ENCODE measurements at places on chromosomes 12 and 14. TPM values are rescaled to one million over a fixed set of nuclear protein-coding genes. Genes with fewer than 3 reads are reported as not detected.

GRCh38 chr14:75373616-75374015, 54.2 kb upstream of the JDP2 start:
- DNase-seq, result no peak

- DNase-seq, result peak; percentile 82
Measured at GRCh38 chr12:31324116-31324844, 1.7 kb downstream of the SINHCAF start.

- no peak for DNase-seq
Measured at GRCh38 chr12:3292677-3293412, 198.2 kb upstream of the PRMT8 start.

- no peak for DNase-seq
Measured at GRCh38 chr14:105281371-105282097, 19.3 kb downstream of the BRF1 start.

DNA sequence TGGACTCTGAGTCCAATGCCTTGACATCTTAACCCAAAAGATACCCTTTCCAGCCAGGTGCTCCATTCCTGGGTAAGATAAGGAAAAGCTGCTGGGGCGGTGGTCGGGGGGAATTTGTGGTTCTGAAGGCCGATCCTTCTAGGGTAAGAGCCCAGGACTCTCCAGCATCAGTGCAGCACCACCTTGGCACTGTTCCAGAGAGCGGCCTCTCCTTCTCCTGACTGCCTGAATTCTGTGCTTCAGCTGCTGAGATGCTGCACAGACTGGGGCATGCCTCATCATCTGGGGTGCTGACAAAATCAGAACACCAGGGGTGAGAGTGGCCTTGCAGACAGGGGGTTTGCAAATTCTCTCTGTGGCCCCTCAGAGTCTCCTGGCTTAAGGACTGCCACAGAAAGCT, 87.5 kb downstream of the SPTB start:
- no peak for DNase-seq

DNA sequence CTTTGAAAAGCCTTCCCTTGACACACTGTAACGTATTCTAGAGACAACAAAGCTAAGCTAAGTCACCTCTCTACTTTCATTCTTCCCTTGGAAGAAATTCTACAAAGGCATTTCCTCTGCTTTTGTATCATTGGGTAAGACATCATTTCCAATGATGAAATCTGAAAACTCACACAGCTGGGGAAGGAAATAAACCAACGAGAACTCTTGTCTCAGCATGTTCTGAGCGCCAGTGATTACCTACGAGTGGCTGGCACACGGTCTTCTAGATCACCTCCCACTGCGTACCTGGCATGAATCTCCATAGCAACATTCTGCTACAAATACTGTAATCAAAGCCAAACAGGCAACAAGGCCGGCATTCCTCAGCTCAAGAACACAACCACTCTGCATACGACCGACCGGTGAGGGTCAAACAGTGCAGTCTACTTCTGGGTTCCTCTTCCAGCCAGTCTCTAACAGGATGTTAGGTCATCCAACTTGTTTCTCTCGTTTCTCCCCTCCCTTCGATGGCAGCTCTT, 7.6 kb downstream of the VPS37B start:
- peak; percentile 56 for DNase-seq

DNA sequence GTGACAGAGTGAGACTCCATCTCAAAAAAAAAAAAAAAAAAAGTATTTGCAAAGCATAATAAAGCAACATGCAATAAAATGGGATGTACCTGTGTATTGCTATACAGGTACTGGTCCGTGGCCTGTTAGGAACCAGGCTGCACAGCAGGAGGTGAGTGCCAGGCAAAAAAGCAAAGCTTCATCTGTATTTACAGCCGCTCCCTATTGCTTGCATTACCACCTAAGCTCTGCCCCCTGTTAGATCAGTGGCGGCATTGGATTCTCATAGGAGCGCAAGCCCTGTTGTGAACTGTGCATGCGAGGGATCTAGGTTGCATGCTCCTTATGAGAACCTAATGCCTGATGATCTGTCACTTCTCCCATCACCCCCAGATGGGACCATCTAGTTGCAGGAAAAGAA, 113.3 kb downstream of the SCAF11 start:
- no peak for DNase-seq

HOXC5 gene
- not detected for total RNA-seq

DNA sequence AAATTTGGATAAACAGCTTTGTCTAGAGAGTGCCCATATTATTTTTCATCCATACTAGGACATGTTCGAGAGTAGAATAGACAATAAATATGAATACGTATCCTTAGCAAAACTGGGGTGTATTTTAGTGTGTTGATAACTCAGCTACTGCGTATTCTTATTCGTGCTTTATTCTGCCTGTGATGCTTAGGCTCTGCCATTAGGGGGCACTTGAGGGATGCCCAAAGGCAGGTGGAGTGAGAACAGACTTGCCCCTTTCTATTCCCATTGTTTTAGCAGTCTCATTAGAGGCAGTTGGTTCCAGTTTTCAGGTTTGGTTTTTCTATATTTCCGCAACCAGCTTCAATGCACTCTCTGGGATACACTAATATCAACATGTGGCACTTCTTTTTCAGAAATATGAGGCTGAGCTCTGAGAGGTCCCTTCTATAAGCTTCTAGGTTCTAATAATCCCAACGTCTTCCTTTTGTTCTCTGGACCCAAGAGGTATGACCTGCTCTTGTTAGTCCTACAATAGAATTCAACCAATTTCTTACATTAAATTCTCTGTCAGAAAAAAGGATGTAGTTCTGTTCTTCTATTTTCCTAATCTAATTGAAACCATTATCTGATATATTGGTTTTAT, 985.7 kb upstream of the FBXO33 start:
- no peak for DNase-seq

DNA sequence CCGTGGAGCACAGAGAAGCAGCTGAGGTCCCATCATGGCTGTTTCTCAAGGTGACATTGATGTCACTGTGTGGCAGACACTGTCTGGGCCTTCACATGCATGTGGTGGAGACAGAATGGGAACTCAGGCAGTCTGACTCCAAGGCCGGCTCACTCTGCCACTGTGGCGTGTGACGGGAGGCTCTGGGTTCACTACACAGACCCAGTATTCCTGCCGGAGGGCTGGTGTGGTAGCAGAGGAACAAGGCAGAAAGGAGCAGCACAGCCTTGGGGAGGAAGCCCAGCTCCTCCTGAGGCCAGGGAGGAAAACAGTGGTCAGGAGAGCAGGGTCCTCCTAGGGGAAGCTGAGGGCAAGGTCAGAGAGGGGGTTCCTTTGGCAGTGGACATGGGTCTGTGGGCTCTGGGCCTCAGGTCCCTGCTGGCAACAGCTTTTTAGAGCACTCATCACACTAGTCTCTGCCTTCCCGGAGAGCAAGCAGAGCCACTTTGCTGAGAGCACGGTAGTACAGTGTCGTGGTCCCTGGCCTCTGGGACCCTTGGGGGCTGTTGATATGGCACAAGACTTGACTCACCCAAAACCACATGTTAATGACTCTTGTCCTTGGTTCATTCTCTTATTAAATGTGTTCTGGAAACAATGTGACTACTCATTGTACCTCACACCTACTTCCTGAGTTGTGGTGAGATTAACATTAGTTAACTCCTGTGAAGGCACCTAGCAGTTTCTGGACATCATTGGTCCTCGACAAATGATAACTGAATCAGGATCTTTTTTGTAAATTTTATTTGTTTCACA, 21.3 kb downstream of the DCAF4 start:
- no peak for DNase-seq

DNA sequence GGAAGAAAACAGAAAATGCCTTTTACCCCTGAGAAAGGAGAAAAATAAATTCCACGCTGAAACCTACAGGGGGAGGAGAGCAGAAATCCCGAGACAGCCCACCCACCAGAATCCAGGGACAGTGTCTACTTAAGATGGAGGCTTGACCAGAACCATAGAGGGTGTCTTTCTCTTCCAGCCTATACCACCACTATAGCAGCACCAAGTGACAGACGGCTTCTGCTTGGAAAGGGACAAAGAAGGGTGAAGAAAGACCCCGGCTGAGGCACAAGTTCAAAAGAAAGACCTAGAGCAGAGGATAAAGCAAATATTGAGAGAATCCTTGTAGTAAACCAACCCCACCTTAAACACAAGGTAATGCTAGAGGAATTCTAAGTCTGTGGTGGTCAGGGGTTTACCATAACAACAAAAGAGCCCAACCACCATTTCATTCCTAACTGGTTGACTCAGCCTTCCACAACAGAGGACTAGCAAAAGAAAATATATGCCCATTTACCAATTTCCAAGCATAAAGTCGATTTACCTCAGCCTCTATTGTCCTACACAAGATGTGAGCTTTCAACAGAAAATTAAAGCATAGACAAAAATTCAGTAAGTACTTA, 105.3 kb upstream of the FOXG1 start:
- no peak for DNase-seq

Data from left colon (tissue), 2 donors.